ENCODE measurements at places on chromosomes 2 and 18. TPM values are rescaled to one million over a fixed set of nuclear protein-coding genes. Genes with fewer than 3 reads are reported as not detected.

DNA sequence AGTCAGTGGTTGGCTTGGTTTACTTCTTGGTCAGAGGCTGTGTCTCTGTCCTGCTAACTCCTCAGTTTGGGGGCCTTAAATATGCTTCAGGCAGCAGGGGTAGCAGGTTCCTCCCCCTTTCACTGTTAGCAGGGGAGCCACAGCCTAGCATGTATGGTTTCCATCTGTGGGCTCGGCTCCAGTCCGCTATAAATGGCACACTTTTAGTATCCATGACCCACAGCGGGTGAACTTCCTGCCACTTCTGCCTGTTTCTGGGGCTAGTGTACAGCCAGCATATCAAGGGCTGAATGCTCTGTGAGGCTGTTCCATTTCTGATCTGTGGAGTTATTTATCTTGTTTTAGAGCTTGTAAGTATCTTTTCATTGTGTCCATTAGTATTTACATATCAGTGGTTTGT, 58.3 kb downstream of the MRPL33 start:
- H3K27me3 ChIP-seq: no peaks in the 10 kb centered on the region
- no peaks in the 10 kb centered on the region for H3K36me3 ChIP-seq
- H3K4me3 ChIP-seq: no peak overlapping the region
- no peak for DNase-seq

GRCh38 chr18:6778459-6779247, 49.1 kb downstream of the ARHGAP28 start:
- H3K27me3 ChIP-seq: no peaks in the 10 kb centered on the region
- DNase-seq: no peak
- no peak overlapping the region for H3K4me3 ChIP-seq
- H3K4me1 ChIP-seq: peaks cover 20% of the 10 kb centered on the region
- no peaks in the 10 kb centered on the region for H3K36me3 ChIP-seq

GRCh38 chr18:48623468-48624235, 84.8 kb downstream of the CTIF start:
- no peaks in the 10 kb centered on the region for H3K36me3 ChIP-seq
- no peak for DNase-seq
- peaks cover 22% of the 10 kb centered on the region for H3K4me1 ChIP-seq
- no peak overlapping the region for H3K27ac ChIP-seq
- H3K4me3 ChIP-seq: no peak overlapping the region

KCNG2 gene
- not detected for total RNA-seq

- H3K4me3 ChIP-seq: no peak overlapping the region
- no peak overlapping the region for H3K27ac ChIP-seq
- H3K27me3 ChIP-seq: no peaks in the 10 kb centered on the region
- no peaks in the 10 kb centered on the region for H3K4me1 ChIP-seq
Observed at GRCh38 chr2:98072442-98072841, 14.5 kb upstream of the VWA3B start.

GRCh38 chr2:170145191-170145590, 32.8 kb upstream of the MYO3B start:
- no peaks in the 10 kb centered on the region for H3K36me3 ChIP-seq
- H3K4me3 ChIP-seq: no peak overlapping the region
- DNase-seq: no peak

DNA sequence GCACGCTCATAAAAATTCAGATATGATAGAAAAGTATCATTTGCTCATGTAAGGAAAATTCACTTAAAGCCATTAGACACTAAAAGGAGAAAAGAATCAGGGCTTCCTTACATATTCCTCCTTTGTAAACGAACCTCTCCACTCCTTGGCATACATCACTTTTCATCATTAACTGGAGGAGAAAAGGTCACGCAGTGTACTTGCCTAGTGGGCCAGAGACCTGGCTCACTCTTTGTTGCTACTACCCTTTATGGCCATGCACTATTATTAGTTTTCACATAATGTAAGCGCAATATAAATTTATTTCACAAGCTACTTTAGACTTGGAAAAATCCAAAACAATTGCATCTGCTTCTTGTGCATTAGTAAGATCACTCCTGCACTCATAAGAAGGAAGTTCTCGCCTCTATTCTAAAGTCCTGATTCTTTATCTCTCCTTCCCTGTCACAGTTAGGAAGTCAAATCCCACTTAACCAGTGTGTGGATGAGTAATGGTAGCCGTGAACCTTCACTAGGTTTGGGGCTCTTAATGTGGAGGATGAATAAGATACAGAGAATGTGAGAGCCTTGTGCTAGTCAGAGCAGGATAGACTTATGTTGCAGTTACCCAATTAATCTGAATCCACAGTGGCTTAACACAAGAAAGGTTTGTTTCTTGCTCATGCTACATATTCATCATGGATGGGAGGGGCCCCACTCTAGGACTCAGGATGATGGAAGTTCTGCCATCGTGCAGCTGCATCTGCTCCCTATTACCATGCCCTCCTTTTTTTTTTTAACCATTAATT, 115.0 kb upstream of the GLS start:
- DNase-seq: peak; percentile 51
- H3K27ac ChIP-seq: no peak overlapping the region
- H3K27me3 ChIP-seq: no peaks in the 10 kb centered on the region
- no peaks in the 10 kb centered on the region for H3K36me3 ChIP-seq

DNA sequence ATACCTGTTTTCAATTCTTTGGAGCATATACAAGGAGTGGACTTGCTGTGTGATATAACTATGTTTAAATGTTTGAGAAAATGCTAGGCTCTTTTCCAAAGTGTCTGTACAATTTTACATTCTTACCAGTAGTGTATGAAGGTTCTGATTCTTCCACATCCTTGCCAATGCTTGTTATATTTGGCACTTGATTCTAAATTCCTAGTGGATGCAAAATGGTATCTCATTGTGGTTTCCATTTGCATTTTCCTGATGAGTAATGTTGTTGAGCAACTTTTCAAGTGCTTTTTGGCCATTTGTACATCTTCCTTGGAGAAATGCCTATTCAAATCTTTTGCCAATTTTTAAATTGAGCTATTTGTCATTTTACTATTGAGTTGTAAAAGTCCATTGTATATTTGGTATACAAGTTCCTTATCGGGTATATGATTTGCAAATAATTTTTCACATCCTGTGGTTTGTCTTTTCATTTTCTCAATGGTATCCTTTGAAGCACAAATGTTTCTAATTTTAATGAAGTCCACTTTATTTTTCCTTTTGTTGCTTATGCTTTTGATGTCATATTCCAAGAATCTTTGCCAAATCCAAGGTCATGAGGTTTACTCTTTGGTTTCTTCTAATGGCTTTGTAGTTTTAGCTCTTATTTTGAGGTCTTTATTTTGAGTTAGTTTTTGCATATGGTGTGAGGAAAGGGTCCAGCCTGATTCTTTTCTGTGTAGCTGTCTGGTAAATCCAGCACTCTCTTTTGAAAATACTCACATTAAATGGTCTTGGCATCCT, 33.2 kb upstream of the CWC22 start:
- no peaks in the 10 kb centered on the region for H3K4me1 ChIP-seq
- no peak overlapping the region for H3K27ac ChIP-seq
- H3K27me3 ChIP-seq: no peaks in the 10 kb centered on the region
- DNase-seq: no peak
- H3K4me3 ChIP-seq: no peak overlapping the region

GRCh38 chr2:190413421-190413820, 5.3 kb downstream of the MFSD6 start:
- no peak overlapping the region for H3K4me3 ChIP-seq
- 0 out of 2 replicates have a peak, but pooled peaks cover 3% of the 10 kb centered on the region for H3K27me3 ChIP-seq
- H3K36me3 ChIP-seq: no peaks in the 10 kb centered on the region
- H3K4me1 ChIP-seq: peaks cover 5% of the 10 kb centered on the region
- DNase-seq: no peak
- no peak overlapping the region for H3K27ac ChIP-seq

- no peak overlapping the region for H3K27ac ChIP-seq
- peaks cover 7% of the 10 kb centered on the region for H3K4me1 ChIP-seq
- no peak for DNase-seq
- H3K27me3 ChIP-seq: no peaks in the 10 kb centered on the region
Observed at GRCh38 chr2:177272765-177273164, 8.2 kb upstream of the NFE2L2 start.

SP140 gene
- total RNA-seq: 0.12 TPM

DNA sequence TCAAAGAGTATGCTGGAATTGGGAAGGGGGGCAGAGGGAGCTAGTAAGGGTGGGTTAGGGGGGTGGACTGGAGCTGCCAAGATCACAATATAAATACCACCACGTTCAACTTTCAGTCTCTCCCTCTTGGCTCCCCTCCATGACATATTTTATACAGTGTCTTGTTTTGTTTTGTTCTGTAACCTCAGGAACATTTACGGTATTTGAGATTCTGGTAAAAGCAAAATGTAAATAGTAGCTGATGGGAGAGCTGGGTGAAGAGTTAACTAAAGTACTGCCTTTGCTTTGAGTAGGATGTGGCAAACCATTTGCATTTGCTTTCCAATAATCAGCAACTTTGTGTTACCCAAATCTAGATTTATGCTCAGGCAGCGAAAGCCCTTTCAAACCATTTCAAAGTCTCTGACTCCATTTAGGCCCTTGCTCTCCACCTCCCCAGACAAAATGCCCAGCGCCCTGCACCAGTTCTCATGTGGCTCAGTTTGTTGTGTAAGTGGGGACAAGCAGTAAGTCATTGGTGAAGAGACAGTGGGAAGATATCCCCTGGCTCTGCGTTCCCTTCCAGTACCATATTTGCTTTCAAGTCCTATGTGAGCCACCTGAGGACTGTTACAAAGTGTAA, 17.4 kb downstream of the IRS1 start:
- H3K27ac ChIP-seq: no peak overlapping the region
- no peak for DNase-seq
- no peaks in the 10 kb centered on the region for H3K4me1 ChIP-seq

DNA sequence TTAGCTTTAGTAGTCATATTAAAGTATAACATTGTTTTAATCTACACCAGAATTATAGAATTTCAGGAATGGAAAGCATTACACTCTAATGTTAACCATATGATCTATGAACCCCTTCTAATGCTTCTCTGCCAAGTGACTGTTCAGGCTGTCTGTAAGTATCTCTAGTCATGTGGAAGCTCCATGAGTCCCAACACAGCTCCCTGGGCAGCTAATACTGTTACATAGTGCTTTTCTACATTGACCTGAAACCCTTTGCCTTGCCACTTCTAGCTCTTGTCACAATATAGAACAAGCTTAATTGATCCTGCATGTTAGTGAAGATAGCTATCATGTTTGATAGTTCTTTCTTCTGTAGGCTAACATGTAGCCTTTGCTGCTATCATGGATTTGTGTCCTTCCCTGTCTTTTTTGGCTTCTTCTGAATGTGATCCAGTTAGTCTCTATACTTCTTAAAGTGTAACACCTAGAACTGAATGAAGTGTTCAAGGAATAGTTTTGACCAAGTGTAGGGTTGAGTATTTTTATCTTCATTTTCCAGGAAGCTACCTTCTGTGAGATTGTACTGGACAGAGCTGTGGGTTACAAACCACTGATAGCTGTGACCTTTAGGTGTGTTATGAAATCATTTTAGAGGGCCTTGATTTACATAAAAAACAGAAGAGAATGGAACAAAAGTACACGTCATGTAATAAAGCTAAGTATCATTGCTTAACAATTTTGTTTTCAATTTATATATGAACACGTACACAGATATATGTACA, 23.7 kb downstream of the BABAM2 start:
- H3K36me3 ChIP-seq: no peaks in the 10 kb centered on the region
- no peak overlapping the region for H3K4me3 ChIP-seq
- H3K27ac ChIP-seq: no peak overlapping the region
- no peak for DNase-seq
- no peaks in the 10 kb centered on the region for H3K4me1 ChIP-seq
- no peaks in the 10 kb centered on the region for H3K27me3 ChIP-seq

- peaks cover 11% of the 10 kb centered on the region for H3K4me1 ChIP-seq
- no peaks in the 10 kb centered on the region for H3K27me3 ChIP-seq
- H3K4me3 ChIP-seq: no peak overlapping the region
- no peak for DNase-seq
- no peak overlapping the region for H3K27ac ChIP-seq
- H3K36me3 ChIP-seq: no peaks in the 10 kb centered on the region
Observed at GRCh38 chr2:32862269-32863055, 84.3 kb upstream of the LTBP1 start.

DNA sequence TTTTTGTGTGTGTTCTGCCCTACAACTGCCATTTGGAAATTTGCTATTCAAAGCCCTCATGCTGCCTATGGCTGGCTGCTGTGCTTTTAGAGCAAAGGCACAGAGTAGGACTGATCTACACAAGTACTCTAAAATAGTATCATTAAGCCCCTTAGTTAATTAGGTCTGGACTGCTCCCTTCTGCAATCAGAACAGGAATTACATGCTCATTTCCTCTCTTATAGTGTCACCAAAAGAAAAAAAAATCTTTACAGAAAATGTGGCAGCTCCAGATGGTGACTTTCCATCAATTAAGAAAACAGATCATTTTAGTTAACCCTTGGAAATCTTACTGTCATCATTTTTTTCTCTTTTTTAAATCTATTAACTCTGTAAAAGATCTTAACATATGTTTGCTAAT, 337.5 kb downstream of the RIT2 start:
- H3K27me3 ChIP-seq: no peaks in the 10 kb centered on the region
- no peak overlapping the region for H3K4me3 ChIP-seq
- no peak for DNase-seq
- H3K36me3 ChIP-seq: no peaks in the 10 kb centered on the region
- no peaks in the 10 kb centered on the region for H3K4me1 ChIP-seq

DNA sequence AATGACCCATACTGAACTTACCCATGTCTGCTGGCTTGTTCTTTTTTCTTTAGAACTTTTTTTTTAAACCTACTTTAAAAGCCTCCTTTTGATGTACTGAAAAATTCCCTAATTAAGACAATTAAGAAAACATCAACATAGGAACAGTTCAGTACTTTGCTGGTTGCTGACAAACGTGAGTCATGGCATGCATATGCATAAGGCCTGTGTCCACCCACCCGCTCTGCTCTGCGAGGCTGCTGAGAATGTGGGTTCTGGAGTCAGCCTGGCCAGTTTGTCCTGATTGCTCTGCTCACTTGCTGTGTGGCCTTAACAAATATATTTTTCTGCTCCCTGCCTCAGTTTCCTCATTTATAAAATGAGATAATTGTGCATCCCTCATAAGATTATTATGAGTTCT, 27.3 kb downstream of the LAMA3 start:
- DNase-seq: peak; percentile 34
- peak overlapping the region; percentile 39 for H3K27ac ChIP-seq
- no peaks in the 10 kb centered on the region for H3K36me3 ChIP-seq
- H3K4me3 ChIP-seq: no peak overlapping the region
- peaks cover 22% of the 10 kb centered on the region for H3K4me1 ChIP-seq

DNA sequence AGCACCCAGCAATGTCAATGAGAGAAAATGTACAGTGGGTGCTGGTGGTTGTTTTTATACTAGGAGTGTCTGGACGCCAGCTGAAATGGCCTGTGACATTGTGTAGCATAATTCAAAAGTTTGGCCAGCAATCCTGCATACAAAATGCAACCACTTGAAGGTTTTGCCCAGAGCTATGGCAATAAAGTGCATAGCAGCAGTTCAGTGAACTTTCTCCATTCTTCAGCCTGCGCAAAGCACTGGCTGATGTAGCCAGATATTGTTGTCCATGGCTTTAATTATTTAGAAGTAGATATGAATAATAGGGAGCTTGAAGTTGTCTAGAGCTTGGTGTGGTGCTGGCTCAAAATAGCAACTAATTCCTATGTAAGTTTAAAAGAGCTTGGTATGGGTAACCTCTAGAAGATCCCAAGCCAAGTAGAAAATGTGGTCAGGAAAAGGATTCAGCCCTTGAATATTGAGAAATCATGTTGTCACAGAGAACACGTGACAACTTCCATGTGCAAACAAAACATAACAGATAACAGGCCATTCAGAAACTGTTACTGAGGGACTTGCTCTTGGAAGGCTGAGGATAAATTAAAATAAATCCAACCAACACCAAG, 33.3 kb upstream of the PGAP1 start:
- H3K36me3 ChIP-seq: no peaks in the 10 kb centered on the region
- H3K27me3 ChIP-seq: no peaks in the 10 kb centered on the region
- H3K4me3 ChIP-seq: no peak overlapping the region
- H3K4me1 ChIP-seq: no peaks in the 10 kb centered on the region

- H3K4me1 ChIP-seq: no peaks in the 10 kb centered on the region
- H3K27ac ChIP-seq: no peak overlapping the region
- H3K36me3 ChIP-seq: no peaks in the 10 kb centered on the region
- H3K27me3 ChIP-seq: no peaks in the 10 kb centered on the region
- DNase-seq: no peak
Observed at GRCh38 chr18:36468161-36468560, 170.6 kb downstream of the FHOD3 start.

Data from SJCRH30 (cell line).